Vagina (tissue), 2 donors: ENCODE measurements at places on chromosomes 13 and 19.

- no peak for DNase-seq
Measured at GRCh38 chr13:66640231-66640630, 589.9 kb downstream of the PCDH9 start.

DNA sequence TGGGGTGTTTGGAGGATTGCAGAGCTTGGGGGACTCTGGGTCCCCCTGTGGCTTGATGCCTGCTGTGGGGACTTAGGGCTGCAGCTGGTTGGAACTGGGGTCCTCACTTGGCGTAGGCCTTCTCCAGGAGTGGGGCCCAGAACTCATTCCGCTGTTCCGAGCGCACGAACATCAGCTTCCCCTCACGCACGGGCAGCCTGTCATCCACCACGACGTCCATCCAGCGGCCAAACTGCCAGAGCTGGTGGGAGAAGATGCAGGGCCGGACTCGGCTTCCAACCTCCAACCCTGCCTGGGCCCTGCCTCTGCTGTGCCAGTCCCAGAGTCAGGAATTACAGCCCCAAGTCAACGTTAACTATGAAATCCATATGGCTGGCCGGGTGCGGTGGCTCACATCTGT is 2.6 kb downstream of the CAPN12 start:
- no peak for DNase-seq

- no peak for DNase-seq
Measured at GRCh38 chr19:13089139-13089856, 13.4 kb downstream of the LYL1 start.

- peak; percentile 28 for DNase-seq
Measured at GRCh38 chr13:113915012-113915763, 51.3 kb upstream of the GAS6 start.
